ENCODE measurements at places on chromosomes 5 and 9.

DNA sequence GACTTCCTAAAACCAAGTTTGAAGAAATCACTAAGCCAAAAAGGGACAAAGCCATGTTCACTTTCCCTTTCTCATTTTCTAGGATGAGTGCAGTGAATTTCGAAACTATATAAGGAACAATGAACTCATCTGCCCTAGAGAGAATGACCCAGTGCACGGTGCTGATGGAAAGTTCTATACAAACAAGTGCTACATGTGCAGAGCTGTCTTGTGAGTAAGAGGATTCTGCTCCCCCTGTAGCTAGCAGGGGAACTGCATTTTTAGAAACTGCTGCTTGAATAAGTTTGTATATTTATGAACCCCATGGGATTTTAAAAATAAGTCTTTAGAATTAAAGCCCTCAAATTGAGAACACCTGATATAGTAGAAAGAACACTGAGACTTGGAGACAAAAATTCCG, 42.7 kb upstream of the SPINK14 start:
- DNase-seq = no peak

GRCh38 chr5:56985936-56986625, 34.2 kb upstream of the MIER3 start:
- no peak for DNase-seq

DNA sequence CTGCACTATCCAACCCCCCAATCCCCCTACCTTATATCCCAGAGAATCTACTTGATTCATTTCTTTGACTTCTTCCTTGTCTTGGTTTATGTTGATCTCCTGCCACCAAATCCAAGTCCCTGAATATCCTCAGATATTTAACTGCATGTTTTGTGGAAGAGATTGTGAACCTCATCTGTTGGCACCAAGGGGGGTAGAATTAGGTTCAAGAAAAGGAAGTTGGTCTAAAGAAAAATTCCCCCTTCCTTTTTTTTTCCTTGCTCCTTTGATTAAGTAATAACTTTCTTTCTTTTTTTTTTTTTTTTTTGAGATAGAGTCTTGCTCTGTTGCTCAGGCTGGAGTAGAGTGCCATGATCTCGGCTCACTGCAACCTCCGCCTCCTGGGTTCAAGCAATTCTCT, 526 bp upstream of the CD14 start:
- no peak for DNase-seq

GRCh38 chr5:170579601-170580000, 75.8 kb downstream of the KCNIP1 start:
- DNase-seq = no peak

- no peak for DNase-seq
These were observed 44.5 kb downstream of the PTTG1 start for GRCh38 chr5:160466116-160466515.

GRCh38 chr5:11069041-11069440, 308.0 kb upstream of the DAP start:
- no peak for DNase-seq

DNA sequence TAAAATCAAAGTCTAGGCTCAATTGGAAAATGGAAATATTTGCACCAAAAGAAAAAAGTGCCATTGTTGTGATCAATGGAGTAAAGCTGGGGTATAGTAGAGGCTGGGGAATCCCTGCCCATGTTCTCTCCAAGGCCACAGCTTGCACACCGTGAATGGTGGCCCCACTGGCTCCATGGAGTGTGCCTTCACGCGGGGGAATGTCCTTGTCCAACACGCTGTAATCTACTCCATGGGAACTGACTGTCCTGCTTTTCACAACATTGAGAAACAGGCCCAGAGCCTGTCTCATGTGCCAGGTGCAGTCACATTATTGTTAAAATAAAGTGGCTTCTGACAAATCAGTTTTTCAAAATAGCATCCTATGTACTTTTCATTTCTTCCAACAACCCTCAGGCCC, 33.1 kb upstream of the ITGA2 start:
- no peak for DNase-seq

GRCh38 chr9:132942541-132943182, 1.8 kb downstream of the TSC1 start:
- no peak for DNase-seq

GRCh38 chr5:180353048-180353979, at the start of gene GFPT2:
Gene GFPT2, minus strand, starts transcription at chr5:180353336. Its CDS starts 119 bp downstream, at chr5:180353217.
- DNase-seq = peak; percentile 65

DNA sequence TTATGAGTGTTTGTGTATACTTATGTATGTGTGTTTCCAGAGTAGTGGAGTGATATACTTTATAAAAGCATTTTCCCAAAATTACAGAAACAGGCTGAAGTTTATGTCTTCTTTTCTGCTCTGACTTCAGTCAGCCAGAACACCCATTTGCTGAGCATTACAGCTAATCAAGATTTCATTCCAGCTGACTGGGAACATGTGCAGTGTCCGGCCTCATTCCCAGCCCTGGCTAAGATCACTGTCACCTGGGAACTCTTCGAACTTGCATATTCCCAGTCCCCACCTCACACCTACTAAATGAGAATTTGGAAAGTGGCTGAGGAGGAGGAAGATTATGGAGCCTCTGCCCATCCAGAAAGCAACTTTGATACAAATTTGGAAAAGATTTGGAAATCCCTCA, 90.8 kb upstream of the PRRC1 start:
- DNase-seq = no peak

DNA sequence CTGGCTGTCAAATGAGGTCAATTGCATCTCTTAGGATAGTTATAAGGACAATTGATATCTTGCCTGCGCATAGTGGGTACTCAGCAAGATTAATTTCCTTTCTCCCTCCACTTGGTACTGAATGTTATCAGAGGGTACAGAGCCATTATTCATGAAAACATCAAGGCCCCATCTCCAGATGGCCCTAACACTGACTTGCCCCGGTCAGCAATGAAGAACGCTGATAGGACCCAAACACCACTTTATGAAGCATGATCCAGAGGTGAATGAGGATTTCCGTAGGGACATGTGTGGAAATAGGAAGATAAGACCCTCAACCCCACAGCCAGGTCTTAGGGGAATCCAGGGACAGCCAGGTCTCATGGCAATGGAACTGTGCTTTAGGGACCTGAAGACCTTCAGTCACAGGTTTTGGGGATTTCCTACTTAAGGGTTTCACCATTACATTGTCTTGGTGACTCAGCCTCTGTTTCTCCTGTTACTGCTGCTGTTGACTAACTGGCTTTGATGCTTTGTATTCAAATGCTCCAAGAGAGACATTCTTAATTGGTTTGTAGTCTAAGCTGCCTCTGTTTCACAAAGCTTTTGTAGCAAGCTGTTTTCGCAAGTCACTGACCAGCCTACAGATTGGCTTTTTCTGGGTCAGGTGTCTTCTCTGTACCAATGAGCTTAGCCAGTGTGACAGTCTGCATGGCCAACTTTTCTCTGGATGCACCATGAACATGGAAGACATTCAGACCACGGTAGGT, 35.3 kb upstream of the IQGAP2 start:
- peak; percentile 5 for DNase-seq

DNA sequence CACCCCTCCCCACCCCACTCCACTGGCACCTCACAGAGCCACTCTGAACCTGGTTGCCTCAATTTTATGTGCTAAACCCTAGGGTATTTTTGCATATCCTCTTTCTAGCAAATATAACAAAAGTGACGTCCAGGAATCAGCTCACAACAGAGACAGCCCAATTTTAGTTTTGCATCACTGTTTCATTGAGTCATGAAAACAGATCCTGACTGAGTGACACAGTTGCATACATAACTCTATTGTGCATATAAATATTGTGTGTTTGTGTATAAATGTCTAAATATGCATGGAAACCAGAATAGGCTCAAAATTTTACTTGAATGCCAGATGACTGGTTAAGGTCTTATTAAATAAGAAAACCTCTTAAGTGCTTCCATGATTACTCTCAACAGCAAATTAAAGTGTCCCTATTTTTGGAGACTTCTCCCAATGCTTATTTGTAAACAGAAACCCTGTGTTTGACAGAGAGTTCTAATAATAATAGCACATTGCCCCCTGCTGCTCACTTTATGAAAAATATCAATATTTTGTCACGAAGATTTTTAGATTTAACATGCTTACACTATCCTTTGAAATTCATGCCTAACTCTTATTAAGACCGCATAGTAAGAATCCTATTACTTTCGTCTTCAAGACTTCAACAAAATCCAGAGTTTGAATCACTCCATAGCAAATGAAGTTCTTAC, 75.5 kb upstream of the PRRC1 start:
- DNase-seq = no peak

GRCh38 chr9:127303830-127304229, 39.3 kb downstream of the GARNL3 start:
- DNase-seq = no peak

GRCh38 chr9:21434202-21435014, 5.8 kb upstream of the IFNA1 start:
- no peak for DNase-seq

- DNase-seq = no peak
These were observed 36.1 kb upstream of the RANBP6 start for GRCh38 chr9:6051511-6051950.

DNA sequence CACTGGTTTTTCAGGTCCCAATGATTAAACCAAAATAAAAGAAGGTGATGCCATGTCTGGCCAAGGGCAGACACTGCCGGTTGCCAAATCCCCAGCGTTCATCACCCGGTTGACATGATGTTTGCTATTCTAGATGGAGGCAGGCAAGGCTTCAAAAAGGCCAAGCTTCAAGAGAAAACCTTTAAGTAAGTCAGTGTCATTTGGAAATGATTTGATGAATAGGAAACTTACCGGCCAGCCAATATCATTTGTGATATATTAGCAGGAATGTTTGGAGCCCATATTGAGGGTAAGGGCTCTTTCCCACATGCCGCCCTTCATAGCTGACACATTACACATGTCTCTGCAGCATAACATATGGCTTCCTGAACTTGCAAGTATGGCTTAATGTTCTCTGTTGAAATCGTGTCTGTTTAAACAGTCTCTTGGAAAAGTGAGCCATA, 89.5 kb upstream of the TTC23L start:
- no peak for DNase-seq

- DNase-seq = no peak
These were observed 228.0 kb downstream of the DCP2 start for GRCh38 chr5:113204525-113205161.

- no peak for DNase-seq
These were observed 309.4 kb downstream of the DIRAS2 start for GRCh38 chr9:90333226-90333625.
